ENCODE measurements at places on chromosomes 4 and X.

DNA sequence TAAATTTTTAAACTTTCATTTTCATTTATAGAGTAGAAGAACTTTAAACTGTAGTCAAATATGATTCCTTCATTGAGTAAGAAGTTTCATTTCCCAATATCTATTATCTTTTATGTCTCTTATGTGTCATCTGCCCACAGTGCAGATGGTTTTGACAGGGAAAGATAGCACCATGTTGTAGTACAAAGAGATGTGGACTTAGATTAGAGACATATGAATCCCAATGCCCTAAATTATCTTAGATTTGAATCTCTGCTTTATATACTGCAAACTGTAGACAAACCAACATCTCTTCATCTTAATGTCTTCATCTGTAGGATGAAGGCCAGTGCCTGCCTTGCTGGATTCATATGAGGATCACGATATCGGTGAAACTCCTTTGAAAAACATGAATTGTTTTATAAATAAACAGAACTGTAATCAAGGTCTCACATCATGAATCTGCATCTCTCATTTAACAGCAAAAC lies 217.5 kb downstream of the BANK1 start:
- no peak for DNase-seq

GRCh38 chrX:72394518-72395170 lies 88.9 kb upstream of the CITED1 start:
- DNase-seq: peak; percentile 58

- DNase-seq: no peak
Observed at GRCh38 chr4:181582595-181582994, 660.6 kb upstream of the TENM3 start.

DNA sequence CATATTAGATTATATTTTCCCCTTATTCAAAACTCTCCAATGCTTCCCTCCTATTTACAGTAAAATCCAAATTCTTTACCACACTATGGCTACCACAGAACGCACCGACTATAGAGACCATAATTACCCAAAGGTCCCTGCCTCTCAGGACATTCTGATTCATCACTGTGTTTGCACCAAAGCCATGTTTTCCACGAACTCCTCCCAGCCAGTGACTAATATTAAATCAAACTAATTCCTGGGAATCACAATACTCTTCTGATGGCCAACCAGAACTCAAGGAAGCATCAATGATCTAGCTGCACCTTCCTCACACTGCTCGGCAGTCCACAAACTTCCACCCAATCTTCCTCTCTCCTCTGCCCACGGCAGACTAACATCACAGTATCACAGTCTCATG lies 24.2 kb upstream of the EDNRA start:
- DNase-seq: peak; percentile 32

GRCh38 chr4:180696460-180697092 lies 1546.6 kb upstream of the TENM3 start:
- DNase-seq: no peak
